ENCODE measurements at places on chromosomes 1 and 21.

- DNase-seq, result no peak
Measured at GRCh38 chr1:108192581-108192980, 7.6 kb downstream of the SLC25A24 start.

DNA sequence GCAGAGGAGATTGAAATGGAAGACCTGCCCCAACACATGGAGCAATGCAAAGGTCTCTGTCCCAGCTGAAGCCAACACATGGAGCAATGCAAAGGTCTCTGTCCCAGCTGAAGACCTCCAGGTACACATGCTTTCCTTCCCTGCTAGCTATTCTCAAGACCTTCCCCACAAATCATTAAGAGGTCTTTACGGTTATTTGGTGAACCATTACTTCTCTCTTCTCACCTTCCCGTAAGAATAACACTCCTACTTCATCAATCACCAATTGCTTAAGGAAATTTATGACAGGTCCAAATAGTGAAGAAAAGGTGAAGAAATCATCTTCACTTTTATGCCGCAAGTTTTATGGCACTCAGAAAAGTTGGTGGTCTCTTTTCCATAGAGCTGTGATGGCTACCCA, 138.8 kb downstream of the NTPCR start:
- DNase-seq, result no peak

GRCh38 chr1:225396357-225396756, 31.5 kb downstream of the LBR start:
- DNase-seq, result no peak

DNA sequence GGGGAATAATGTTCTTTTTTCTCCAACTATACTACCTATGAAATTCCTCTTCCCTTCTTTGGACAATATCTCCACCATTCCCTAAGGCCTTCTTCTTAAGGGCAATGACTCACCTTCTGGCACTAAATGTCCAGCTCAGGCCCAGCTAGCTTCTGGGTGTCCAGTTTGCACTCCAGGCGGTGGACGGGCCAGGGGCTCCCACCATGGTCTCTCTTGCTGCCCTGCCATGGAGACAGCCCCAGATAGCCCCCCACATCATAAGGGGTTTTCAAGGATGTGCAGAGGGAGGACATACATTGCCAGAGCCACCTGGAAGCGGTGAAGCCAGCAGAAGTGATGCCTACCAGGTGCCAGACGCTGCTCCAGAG, 43.8 kb downstream of the C1orf198 start:
- no peak for DNase-seq

- no peak for DNase-seq
Measured at GRCh38 chr1:94884106-94884505, 42.8 kb downstream of the CNN3 start.

DNA sequence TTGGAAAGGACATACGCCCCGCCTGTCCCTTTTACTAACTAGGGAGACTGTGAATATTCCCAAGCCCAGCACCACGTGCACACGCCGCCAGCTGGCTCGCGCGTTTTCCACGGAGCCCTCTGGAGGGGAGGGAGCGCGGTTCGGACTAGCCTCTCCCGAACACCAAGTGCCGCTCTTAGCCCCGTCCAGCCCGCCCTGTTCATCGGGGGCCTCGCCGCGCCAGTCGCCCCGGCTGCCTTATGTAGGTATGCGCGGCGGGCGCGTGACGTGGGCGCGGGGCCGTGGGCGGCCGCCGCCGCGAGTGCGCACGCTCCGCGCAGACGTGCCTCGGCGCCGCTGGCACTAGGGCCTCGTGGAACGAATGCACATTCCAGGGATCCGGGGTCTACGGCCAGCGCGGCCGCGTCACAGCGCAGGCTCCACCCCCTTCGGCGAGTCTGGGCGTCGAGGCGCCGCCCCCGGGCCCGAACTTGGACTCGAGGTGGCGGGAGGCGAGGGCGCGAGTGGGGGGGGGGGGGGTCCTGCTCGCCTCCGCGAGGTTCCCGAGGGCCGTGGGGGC, 767 bp upstream of the IRF2BP2 start:
- DNase-seq, result peak; percentile 89

- DNase-seq, result no peak
Measured at GRCh38 chr1:205582046-205582445, 49.8 kb downstream of the ELK4 start.

DNA sequence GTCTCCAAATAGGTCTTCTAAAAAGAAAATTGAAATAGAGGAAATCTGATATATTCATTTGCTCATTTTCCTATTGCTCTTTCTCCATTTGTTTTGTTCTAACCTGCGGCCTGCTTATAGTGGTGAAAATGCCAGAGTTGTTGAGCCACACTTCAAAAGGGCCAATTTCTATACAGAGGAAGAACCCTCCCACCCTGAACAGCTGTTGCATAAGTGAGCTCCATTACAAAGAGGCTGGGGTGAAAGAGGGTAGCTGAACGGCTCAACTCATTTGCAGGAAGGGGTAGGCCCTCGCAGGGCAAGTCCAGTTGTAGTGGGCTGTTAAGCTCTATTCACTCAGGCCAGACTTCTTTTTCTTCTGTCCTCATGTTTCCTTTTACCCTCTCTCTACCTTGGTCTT, 8.8 kb downstream of the ADCY10 start:
- DNase-seq, result no peak

DNA sequence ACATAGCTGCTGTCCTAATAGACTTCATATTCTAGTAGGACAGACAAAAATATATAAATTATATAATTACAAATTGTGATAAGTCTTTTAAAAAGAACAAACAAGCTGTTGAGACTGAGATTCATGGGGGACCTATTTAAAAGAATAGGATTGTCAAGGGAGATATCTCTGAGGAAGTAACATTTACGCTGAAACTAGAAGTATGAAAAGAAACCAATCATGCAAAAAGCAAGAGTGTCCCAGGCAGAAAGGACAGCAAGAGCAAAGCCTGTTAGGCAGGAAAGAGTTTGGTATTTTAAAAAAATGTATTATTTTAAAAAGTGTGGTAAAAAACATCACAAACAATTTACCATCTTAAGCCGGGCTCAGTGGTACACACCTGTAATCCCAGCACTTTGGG, 9.1 kb upstream of the METTL13 start:
- DNase-seq, result no peak

- no peak for DNase-seq
Measured at GRCh38 chr1:31781756-31782371, 17.7 kb upstream of the ADGRB2 start.

GRCh38 chr1:221488550-221488949, 253.3 kb downstream of the DUSP10 start:
- no peak for DNase-seq

GRCh38 chr21:28767523-28767922, 225.2 kb downstream of the LTN1 start:
- no peak for DNase-seq

DNA sequence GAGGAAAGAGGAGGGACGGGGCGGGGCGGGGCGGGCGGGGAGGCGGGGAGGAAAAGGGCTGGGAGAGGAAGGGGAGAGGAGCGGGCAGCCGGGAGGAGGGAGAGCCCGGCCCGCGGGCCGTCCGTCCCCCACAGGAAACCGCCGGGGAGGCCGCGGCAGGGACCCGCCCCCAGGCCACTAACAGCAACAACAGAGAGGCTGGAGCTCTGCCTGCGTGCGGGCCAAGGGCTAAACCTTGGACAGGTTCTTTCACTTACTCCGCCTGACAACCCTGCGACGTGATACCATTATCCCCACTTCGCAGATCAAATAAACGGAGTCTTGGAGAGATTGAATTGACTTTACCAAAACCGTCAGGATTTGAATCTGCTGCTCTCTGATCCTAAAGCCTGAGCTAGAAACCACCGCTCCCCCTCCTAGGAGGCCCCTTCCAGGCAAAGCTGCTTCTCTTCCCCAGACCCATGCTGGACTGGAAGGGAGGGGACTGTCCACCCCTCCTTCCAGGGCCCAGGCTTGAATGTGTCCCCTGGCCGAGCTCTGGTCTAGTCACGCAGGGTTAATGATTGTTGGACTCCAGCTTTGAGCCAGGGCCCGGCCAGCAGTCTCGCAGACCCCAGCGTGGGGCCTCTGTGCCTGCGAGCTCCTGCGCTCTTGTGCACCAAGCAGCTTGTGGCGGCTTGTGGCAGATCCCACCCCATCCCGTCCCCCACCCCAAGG, at the start of gene EVA1B:
Gene EVA1B, minus strand, starts transcription at position 10 of the 717 bp plus-strand sequence. CDS start 608 bp downstream, outside the sequence.
- no peak for DNase-seq

DNA sequence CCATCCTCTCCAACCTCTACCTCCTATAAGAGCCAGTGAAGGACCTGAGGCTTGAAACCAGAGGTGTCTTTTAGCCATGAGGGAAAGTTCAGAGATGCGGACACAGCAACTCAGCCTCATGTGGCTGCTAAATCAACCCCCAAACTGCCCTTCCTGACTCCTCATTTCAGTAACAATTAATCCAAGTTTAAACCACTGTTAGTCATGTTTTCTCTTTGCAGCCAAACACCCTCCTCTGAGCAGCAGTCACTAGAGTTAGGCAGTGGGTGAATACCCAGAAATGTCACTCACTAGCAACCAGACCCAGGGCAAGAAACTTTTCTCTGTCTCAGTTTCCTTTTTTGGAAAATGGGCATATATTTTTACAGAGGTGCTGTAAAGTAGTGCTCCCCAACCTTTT, 71.2 kb downstream of the KCNJ15 start:
- DNase-seq, result no peak

- no peak for DNase-seq
Measured at GRCh38 chr1:9843576-9843945, 19.8 kb upstream of the CLSTN1 start.

GRCh38 chr1:207672522-207673130, 27.7 kb downstream of the CR1L start:
- no peak for DNase-seq

- no peak for DNase-seq
Measured at GRCh38 chr1:113124366-113124765, 51.4 kb downstream of the LRIG2 start.
